ENCODE measurements at places on chromosomes 6 and 20.

DNA sequence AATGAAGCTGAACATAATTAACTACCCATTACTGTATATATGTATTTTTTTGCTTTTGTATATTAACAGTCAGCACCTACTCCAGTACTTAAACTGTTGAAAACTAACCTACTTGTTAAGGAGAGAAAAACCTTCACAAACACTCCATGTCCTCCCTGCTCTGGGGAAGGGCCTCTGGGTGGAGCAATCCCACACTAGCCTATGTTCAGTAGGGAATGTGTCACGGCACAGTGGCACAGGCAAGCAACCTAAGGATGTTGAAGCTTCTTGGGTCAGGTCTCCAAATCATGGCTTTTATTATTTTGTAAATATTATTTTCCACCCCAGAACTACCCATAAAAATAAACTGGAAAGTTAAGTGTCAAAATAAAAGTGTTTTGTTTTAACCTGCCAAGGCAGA lies 5.3 kb downstream of the MAN1A1 start:
- DNase-seq, result no peak

GRCh38 chr6:82818727-82819126 lies 246.9 kb downstream of the UBE3D start:
- no peak for DNase-seq

- DNase-seq, result no peak
These were observed 533.4 kb downstream of the PKHD1 start for GRCh38 chr6:51554029-51554428.

GRCh38 chr20:51128198-51128597 lies 105.3 kb upstream of the KCNG1 start:
- no peak for DNase-seq

- peak; percentile 29 for DNase-seq
These were observed 78.4 kb downstream of the PREP start for GRCh38 chr6:105324386-105324950.
